ENCODE measurements at places on chromosomes 7 and 10.

DNA sequence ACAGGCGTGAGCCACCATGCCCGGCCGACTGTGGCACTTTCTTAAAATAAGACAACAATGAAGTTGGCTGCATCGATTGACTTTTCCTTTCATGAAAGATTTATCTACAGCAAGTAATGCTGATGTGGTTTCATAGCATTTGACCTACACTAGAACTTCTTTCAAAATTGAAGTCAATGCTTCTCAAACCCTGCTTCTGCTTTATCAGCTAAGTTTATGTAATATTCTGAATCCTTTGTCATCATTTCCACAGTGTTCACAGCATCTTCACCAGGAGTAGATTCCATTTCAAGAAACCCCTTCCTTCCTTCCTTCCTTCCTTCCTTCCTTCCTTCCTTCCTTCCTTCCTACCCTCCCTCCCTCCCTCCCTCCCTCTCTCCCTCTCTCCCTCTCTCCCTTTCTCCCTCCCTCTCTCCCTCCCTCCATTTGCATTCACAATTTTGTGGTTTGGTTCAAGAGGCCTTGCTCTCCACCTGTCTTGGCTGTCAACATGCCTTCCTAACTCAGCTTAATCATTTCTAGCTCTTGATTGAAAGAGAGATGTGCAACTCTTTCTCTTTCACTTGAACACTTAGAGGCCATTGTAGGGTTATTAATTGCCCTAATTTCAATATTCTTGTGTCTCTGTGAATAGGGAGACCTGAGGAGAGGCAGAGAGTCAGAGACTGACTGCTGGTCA is 52.1 kb downstream of the HDAC9 start:
- no peak for DNase-seq

- no peak for DNase-seq
Measured at GRCh38 chr10:99346247-99346646, 17.1 kb downstream of the CNNM1 start.

- no peak for DNase-seq
Measured at GRCh38 chr7:112833082-112833481, 42.9 kb upstream of the TMEM168 start.

- no peak for DNase-seq
Measured at GRCh38 chr10:59942556-59942955, 36.2 kb upstream of the CCDC6 start.

DNA sequence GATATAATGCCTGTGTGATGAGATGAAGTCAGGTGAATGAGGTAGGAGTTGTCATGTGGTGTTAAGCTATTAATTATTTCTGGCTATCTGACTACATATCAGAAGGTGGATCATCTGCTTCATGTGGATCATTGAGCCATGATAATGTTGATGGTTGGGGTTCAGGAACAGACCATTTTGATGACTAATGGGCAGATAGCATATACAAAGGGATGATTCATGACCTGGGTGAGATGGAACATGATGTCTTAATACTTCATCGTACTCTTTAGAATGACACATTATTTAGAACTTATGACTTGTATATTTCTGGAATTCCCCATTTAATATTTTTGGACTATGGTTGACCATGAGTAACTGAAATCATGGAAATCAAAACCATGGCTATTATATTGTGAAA is 155.1 kb downstream of the OR13A1 start:
- no peak for DNase-seq

- no peak for DNase-seq
Measured at GRCh38 chr7:157612009-157612663, 275.3 kb downstream of the DNAJB6 start.

- no peak for DNase-seq
Measured at GRCh38 chr10:97129666-97130065, 56.1 kb downstream of the SLIT1 start.

DNA sequence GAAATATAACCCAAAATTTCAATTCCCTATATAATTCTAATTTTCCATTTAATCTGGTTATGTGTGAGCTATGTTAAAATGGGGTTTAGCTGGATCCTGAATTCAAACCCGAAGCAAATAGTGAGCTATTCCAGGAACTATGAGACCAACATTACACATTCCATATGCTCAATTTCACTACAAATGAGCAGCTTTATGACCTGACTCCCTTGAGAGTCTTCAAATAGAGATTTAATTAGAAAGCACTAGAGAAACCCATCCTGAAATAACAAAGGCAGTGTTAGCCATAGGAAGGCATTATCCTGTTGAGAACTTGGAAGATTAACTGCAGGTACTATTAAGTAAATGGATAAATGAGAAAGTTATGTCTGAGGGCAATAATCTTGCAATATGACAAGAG is 890.0 kb downstream of the GRM8 start:
- DNase-seq = no peak

GRCh38 chr7:143372070-143372469 is 9.1 kb upstream of the ZYX start:
- peak; percentile 63 for DNase-seq

GRCh38 chr10:31635415-31636065 is 293.1 kb downstream of the ARHGAP12 start:
- no peak for DNase-seq

DNA sequence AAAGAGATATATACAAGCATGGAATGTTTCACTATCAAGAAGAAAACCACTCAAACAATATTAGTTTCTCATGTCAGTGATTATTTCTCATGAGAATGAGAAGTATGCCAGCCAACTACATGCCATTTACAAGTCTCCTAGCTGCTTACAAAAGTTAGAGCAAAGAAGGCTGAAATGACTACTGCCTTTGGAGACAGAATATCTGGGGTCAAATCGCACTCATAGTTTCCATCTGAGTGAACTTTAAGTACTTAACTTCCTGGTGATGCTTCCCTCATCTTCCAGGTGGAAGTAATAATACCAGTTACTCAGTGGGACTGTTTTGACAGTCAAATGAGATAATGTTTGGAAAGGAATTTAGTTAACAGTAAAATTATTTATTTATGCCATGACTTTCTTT is 42.0 kb upstream of the RHOBTB1 start:
- DNase-seq = no peak

GRCh38 chr10:78578929-78579328 is 489.8 kb upstream of the ZMIZ1 start:
- DNase-seq = peak; percentile 6

GRCh38 chr7:115478426-115478825 is 552.1 kb downstream of the TFEC start:
- DNase-seq = no peak

- DNase-seq = no peak
Measured at GRCh38 chr10:131050162-131050766, 261.3 kb downstream of the TCERG1L start.

GRCh38 chr7:19900118-19900517 is 126.7 kb upstream of the TMEM196 start:
- no peak for DNase-seq

- no peak for DNase-seq
Measured at GRCh38 chr7:90007001-90007654, 147.1 kb upstream of the STEAP1 start.

GRCh38 chr7:6533893-6534495 is 17.3 kb downstream of the GRID2IP start:
- DNase-seq = no peak

- DNase-seq = peak; percentile 53
Measured at GRCh38 chr10:47311193-47311931, 10.9 kb upstream of the GDF2 start.

GRCh38 chr7:85765698-85766298 is 578.9 kb upstream of the SEMA3D start:
- DNase-seq = no peak
